ENCODE measurements at places on chromosomes 11 and 22.

- no peak for DNase-seq
These were observed 36.5 kb upstream of the MICAL2 start for GRCh38 chr11:12073886-12074285.

GRCh38 chr11:29320196-29320595 lies 696.6 kb downstream of the KCNA4 start:
- no peak for DNase-seq

- peak; percentile 85 for DNase-seq
These were observed 2.0 kb upstream of the LMO2 start for GRCh38 chr11:33893711-33894397.

- no peak for DNase-seq
These were observed 753.1 kb upstream of the ARHGAP42 start for GRCh38 chr11:99934008-99934407.

GRCh38 chr11:27339941-27340340 lies 23.1 kb downstream of the CCDC34 start:
- no peak for DNase-seq
